ENCODE measurements at places on chromosomes 6 and 20. TPM values are rescaled to one million over a fixed set of nuclear protein-coding genes. Genes with fewer than 3 reads are reported as not detected.

- no peak for DNase-seq
Measured at GRCh38 chr20:39706184-39706663, 744.1 kb downstream of the DHX35 start.

- DNase-seq = peak; percentile 10
Measured at GRCh38 chr20:23446505-23446904, 6.2 kb downstream of the CST11 start.

DNA sequence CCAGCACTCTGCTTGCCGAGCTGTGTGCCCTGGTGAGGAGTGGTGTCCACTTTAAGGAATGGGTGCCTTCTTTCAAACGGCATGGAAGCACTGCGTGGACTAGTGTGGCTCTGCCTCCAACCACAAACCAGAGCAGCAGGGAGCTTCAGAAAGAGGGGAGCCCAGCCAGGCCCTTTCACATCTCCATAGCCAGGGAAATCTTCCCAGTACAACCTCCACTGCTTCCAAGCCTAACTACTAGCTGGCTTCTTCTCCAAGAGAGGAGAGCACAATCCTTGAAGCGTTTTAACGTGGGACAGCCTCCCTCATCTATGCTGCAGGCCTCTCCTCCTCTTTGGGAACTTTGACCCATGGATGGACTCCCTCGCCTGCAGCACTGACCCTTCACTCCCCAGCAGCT lies 26.7 kb downstream of the TNXB start:
- DNase-seq = no peak

GRCh38 chr6:29567541-29567940 lies 8.0 kb upstream of the UBD start:
- DNase-seq = no peak

DNA sequence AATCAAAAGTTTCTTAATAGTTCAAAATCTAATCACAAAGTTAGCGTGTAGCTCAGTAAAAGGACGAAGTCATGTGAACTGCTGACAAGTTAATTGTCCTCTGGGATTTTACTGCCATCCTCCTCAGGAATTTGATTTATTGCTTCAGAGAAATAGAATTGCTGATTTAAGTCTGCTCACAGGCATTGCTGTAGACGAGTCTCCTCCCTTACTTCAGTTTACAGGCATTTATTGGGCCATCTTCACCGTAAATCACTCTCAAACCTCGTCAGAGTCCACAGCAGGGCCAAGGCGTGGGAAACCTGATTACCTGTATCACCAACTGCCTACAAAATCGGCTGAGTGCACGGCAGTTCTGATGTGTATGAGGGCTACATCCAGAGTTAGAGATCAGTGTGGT lies 119.1 kb upstream of the PDE10A start:
- no peak for DNase-seq

GRCh38 chr6:117837261-117837660 lies 69.8 kb upstream of the SLC35F1 start:
- no peak for DNase-seq

CLPSL2 gene
- not detected for total RNA-seq

RALGAPB gene
- total RNA-seq = 32.9 TPM

All from kidney epithelial cell (primary cell).